Naive thymus-derived CD8-positive, alpha-beta T cell (primary cell): ENCODE measurements at places on chromosomes 7 and 10. TPM values are rescaled to one million over a fixed set of nuclear protein-coding genes. Genes with fewer than 3 reads are reported as not detected.

- DNase-seq: no peak
Measured at GRCh38 chr7:148204639-148205304, 385.8 kb upstream of the C7orf33 start.

- DNase-seq: peak; percentile 3
Measured at GRCh38 chr7:101507791-101508252, 121.3 kb downstream of the MYL10 start.

DNA sequence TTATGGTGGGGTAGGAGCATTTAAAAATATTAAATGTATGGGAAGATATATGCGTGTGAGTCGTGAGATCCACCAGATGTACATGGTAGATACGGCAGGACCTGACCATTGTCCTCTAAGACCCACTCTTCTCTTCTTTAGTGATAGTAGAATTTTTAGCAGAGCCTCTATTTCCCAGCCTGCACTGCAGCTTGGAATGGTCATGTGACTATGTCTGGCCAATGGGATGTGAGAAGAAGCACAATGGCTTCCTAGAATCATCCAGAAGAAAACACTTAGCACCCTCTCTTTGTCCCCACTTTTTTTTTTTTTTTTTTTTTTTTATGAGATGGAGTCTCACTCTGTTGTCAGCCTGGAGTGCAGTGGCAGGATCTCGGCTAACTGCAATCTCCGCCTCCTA is 86.6 kb upstream of the CYTH3 start:
- DNase-seq: no peak

SPDYE16 gene
- not detected for polyA plus RNA-seq

DNA sequence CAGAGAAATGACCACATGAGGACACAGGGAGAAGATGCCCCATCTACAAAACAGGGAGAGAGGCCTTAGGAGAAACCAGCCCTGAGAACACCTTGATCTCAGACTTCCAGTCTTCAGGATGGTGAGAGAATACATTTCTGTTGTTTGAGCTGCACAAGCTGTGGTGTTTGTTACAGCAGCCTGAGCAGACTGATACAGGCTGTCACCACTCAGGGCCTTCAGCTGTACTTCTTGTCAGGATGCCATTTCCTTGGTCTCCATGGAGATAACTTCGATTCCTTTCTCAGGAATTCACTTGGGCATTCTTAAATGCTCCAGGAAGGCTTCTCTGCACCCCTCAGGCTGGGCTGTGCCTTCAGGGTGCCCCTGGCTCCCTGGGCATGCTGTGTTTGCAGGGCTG is 85.7 kb upstream of the IGFBP3 start:
- DNase-seq: no peak

- DNase-seq: no peak
Measured at GRCh38 chr10:47154762-47155161, 145.2 kb upstream of the GDF10 start.

DNA sequence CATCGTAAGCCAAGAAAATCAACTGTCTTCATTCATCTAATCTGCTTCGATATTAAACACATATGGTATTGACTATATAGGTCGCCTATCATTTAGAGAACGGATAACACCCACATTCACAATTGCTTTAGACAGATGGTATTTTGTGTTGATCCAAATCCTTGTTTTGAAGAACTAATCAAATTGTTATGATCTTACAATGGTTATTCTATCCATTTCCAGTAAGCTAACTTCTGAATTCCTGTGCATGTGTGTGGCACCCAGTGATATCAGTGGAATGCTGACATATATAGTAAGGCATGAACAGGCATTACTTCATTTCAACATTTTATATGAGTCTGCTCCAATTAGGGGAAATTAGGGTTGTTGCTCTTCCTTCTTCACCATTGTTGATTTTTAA is 98.8 kb downstream of the SEMA3E start:
- no peak for DNase-seq
